ENCODE measurements at places on chromosomes 5 and 9.

DNA sequence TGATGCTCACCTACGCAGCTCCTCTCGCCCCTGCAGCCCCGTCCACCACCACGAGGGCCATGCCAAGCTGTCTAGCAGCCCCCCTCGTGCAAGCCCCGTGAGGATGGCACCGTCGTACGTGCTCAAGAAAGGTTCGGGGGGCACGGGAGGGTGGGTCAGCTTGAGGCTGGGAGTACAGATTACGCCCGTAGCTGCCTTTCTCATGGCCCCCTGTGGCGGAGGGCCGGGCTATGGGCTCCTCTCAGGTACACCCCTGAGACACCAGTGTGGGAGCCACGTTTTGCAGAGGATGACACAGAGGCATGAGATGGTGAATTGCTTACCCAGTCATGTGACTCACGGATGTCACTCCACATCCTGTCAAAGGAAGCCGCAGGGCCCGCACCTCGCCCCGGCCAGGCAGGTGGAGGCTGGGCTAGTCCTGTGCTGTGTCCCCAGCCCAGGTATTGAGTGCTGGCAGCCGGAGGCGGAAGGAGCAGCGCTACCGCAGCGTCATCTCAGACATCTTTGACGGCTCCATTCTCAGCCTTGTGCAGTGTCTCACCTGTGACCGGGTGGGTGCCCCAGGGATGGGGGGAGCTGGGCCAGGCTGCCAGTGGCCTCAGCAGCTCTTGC, 33.7 kb downstream of the USP20 start:
- no peak for DNase-seq

- no peak for DNase-seq
Measured at GRCh38 chr5:140286424-140286823, 16.5 kb downstream of the PFDN1 start.

DNA sequence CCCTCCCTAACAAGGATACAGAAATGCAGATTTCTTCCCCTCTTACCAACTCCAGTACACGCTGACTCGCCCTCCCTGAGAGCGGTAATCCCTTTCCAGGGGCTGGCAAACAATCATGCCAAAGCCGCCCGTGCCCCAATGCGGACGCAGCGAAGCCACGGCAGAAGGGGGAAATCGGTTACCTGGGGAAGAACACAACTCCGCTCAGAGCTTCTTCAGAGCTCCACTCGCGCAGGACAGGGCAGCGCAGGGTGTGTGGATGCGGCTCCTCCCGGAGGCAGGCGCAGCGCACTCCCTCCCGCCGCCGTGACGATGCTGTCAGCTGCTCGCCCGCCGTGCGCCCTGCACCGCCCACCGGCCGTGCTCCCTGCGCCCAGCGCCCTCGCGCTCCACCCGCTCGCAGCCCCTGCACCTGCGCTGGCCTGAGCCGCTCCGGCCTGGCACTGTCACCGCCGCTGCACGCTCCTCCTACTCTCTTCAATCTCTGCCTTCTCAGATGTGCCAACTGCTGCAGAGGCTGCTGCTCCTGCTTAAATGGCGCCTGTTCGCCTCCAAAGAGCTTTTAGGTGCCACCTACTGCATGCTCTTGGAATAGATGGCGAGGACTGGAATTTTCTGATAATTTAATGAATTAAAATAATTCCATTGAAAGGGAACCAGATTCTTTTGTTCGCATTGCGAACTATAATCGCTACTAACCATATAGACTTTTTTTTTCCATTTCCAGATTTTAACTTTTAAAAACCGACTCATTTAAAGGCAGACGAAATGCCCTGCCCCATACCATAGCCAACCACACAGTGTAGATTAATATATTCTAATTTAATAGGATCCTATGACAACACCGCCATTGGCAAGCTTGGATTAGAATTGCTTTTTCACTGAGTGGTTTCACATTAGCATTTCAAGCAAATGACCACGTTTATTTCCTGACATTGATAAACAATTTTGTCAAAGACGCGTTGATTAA, at the start of gene DIRAS2:
DIRAS2 (minus strand) TSS at position 255 of the 970 bp plus-strand sequence. CDS start 28,997 bp downstream, outside the sequence.
- peak; percentile 97 for DNase-seq

DNA sequence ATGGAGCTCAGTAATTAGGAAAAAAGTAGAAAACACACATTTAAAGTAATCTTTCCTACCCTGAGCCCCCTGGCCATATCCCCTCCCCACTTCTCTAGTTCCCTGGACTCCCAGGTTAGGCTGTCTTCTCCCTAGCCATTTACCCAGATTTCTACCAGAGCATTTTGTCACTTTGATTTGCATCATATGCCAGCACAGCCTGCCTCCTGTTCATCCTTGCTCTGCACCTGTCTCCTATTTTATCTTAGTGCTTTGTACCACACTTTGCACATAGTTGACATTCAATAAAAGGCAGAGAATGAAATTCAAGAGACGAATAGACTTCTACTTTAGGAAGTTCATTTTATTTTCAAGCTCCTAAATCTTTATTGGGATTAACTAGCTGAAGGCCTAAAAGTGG, 344.5 kb downstream of the EBF1 start:
- no peak for DNase-seq

DNA sequence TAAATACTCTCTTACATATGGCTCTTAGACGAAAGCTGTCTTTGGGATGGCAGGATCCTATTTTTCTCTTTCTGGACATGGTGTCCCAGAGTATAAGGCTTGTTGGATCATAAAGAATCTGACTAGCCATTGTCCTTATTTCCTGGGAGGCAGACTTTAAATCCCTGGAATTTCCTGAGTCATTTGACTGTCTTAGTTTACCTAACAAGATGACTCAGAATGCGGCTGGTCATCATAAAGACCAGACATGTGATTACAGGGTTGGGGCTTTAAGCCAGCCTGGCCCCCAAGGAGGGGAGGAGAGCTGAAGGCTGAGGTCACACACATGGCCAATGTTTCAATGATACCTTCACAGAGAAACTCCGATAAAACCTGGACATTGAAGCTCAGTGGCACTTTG, 37.2 kb downstream of the FAM240B start:
- DNase-seq: peak; percentile 88

GRCh38 chr9:6739218-6739617, 18.6 kb upstream of the KDM4C start:
- peak; percentile 64 for DNase-seq

GRCh38 chr5:146633323-146633764, 117.4 kb upstream of the GPR151 start:
- DNase-seq: peak; percentile 77

- DNase-seq: peak; percentile 72
Measured at GRCh38 chr9:133558191-133559126, 24.0 kb downstream of the ADAMTSL2 start.

DNA sequence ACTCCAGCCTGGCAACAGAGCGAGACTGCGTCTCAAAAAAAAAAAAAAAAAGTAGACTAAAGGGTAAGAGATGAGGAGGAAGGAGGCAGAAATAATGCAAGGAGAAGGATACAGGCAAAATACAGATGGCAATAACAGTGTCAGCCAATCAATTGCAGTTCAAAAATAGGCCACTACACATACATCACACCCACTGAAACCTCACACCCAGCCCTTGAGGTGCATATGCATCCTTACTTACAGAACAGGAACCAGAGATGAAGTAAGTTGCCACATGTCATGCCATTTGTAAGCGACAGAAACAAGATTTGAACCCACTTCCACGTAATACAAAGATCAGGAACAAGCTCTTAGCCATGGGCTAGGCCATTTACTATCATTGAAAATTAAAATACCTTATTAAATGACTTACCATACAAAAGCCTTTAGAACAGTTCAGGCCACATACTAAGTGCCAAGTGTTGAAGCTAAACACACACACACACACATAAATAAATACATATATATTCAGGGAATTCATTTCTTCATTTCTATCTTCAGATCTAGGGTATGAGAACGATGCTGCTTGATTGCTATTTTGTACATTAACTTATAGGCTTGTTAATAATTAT, 98.4 kb downstream of the FNBP1 start:
- no peak for DNase-seq

DNA sequence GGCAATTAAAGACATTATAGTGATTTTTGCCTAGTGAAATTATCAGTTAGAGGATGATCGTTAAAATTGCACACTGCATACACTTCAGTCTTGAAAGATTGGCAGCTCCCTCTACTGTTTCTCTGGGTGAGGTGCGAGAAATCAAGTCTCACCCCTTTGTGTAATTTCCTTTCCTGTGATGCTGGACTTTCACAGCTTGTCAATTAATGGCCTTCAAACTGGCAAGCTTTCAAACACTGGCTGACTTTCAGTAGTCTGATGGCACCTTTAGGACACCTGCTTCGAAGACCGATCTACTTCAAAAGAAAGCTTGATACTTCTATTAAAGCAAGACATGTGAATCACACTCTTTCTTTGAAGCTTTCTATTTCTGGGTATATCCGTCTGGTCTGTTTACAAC, 706.7 kb upstream of the PTPRD start:
- peak; percentile 79 for DNase-seq

DNA sequence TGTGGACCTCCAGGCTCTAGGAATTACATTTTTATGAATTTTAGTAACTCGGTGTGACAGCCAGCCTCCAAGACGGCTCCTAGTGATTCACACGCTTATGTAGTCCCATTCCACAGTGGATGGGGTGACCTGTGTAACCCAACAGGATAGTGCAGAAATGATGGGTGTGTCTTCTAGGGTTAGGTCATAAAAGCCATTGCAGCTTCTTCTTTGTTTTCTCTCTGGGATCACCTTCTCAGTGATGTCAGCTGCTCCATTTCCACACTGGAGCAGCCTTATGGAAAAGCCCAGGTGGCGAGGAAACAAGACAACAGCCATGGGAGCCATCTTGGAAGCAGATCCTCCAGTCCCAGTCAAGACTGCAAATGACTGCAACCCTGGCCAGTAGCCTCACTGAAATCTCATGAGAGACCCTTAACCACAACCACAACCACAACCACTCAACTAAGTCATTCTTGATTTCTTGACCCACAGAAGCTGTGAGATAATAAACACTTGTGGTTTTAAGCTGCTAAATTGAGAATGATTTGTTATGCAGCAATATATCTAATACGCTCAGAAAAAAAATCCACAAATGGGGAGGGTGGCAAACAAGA, 5.1 kb upstream of the GNPDA1 start:
- DNase-seq: no peak

DNA sequence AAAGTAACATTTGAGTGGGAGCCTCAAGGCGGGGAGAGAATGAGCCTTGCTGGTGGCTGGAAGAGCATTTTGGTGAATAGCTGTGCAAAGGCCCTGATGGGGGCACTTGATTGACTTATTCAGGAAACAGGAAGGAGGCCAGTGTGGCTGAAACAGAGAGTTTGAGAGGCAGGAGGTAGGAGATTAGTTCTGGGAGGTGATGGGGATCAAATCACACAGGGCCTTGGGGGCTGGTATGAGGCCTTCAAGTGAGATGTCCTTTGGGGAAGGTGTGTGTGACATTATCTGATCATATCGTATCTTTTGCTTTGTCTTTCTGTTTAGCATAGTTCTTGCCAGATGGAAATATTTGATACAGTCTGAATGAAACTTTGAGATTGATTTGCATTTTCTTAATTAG, 172.3 kb downstream of the TENT4A start:
- DNase-seq: no peak

GRCh38 chr9:78923966-78924659, 627.2 kb downstream of the PSAT1 start:
- DNase-seq: no peak

DNA sequence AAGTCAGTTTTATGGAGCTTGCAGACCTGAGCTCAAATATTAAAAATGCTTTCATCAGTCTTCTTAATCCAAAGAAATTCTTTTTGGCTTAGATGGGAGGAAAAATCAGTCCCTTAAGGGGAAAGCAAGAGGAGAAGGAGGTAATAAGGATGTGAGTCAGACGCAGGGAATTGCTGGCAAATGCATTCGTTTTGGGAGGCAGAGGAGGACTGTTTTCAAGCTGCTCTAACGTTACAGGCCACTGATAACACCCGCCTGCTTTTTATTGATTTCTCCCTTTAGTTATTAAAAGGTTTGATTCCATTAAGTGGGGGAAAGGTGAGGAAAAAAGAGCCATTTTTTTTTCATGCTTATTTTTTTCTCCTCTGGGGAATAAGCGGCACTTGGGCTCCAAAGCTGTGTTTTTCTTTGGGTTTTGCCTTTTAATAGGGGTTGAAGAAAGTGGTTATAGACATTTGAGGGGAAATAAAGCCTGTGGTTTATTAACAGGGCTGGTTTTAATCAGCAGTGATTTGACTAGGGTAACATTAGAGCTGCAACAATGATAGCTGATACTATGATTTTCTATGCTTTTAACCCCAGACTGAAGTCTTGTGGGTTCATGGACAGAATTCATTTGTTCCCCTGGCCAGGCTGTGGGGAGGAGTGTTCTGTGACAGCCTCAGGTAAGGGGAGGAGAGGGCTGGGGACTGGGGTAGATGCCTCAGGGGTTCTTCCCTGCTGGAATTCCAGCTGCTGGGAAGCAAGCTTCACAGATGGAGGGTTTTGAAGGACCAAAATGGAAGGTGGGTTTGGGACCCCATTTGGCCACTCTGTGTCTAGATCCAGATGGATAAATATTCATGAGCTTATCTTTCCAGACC, 225.2 kb downstream of the GAS1 start:
- no peak for DNase-seq

DNA sequence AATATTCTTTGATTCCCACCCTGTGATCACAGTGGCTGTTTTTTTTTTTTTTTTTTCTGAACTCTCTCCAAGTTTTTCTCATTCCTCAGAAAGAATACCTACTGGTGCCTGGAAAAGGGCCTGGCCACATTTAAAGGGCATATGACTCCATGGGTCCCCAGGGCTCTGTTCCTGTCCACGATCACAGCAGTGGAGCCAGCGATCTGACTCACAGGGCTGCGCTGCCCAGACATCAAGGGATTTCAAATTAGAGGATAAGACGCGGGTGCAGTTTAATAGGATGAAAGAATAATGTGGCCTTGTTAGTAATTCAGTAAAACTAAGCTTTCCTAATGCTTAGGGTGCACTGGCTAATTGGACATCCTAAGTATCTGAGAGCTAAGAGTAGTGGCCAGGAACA, 175.1 kb upstream of the MSX2 start:
- DNase-seq: no peak

GRCh38 chr9:38687389-38687842, 32.5 kb downstream of the FAM240B start:
- DNase-seq: no peak

GRCh38 chr5:148511810-148512347, 128.1 kb downstream of the FBXO38 start:
- DNase-seq: no peak

GRCh38 chr9:83266331-83266665, 203.4 kb upstream of the RASEF start:
- DNase-seq: no peak

DNA sequence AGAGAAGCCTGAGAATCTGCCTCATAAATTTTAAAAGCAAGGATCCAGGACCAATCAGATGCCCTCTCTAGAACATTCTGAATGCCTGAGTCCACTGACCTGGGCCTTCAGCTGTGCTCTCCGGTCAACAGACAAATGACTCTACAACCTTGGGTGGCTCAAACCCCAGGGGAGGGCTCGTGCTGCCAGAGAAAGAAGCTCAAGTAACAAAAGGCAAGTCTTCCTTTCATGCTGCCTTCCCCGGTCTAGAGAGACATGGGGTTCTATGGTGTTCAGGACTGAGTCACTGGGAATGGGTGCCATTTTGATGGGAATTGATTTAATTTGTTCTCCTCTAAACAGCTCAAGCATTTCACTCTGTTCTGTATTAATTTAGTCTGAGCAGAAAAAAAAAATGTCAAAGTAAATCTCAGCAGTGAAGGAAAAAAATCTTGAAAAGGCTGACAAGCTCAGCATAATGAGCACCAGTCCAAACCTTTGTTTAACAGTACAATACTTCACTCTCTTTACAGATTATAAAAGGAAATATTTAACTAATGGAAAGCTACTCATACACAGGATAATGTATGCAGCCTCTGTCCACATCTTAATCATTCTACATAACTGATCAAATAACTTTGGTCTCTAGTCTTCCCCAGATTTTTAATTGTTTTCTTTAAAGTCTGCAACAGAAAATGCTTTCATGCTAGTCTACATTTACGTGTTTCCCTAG, 191.0 kb downstream of the GLIS3 start:
- peak; percentile 10 for DNase-seq
